ENCODE measurements at places on chromosomes 11 and 22. TPM values are rescaled to one million over a fixed set of nuclear protein-coding genes. Genes with fewer than 3 reads are reported as not detected.

Gene SLC39A13
- 28.5 TPM for total RNA-seq

Gene OR5A1
- not detected for total RNA-seq

Gene SAA4
- 0.27 TPM for total RNA-seq

Gene RPLP2
- 99.4 TPM for total RNA-seq

Gene SAMM50
- 54.3 TPM for total RNA-seq

Gene MIOX
- total RNA-seq: not detected

Gene RBMXL2
- total RNA-seq: not detected

Gene PTDSS2
- total RNA-seq: 51.6 TPM

Gene TRIM5
- total RNA-seq: 38.5 TPM

- DNase-seq: peak; percentile 39
Measured at GRCh38 chr22:28254396-28254795, 335.3 kb upstream of the PITPNB start.

DNA sequence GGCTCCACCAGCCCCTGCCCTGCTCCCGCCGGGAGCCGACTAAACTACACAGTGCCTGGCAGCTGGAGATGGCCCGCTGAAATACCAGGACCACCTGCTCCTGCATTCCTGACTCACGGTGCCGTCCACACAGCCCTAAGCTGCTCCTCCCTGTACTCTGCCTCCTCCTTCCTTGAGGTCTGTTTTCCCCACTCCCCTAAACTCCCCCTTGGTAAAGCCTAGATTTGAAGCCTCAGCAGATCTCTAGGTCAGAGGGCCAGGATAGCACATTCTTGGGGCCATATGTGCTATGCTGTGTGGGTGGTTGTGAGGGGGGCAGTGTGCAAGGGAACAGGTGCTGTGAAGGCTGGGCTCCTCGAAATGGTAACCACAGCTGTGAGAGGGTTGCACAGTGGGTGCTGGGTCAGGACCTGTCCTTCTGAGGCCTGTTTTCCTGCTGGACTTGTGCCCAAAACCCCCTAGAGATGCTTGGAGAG lies 9.7 kb downstream of the LRFN4 start:
- DNase-seq: no peak

DNA sequence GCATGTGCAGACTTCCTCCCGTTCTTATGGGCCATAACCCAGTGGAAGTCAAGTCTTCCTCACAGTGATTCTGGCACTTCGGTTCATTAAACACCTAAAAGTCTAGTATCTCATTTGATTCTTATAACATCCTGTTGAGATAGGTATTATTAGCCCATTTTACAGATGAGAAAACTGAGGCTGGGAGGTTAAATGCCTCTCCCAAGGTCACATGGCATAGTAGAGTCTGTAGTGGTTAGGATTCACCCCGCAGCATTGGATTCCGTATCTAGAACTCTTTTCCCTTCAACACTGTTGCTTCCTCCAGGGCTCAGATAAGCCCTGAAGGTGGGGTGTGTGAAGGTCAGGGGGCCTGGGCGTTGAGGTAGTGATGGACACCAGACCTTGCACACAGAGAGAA lies 3.4 kb downstream of the GPHA2 start:
- DNase-seq: no peak

- DNase-seq: no peak
Measured at GRCh38 chr22:17397756-17398547, 28.7 kb downstream of the CECR2 start.

- DNase-seq: peak; percentile 8
Measured at GRCh38 chr11:109421981-109422869, at the start of gene C11orf87. Gene C11orf87 (plus strand): TSS chr11:109422190. CDS start chr11:109423634, 1,444 bp downstream.

GRCh38 chr22:38870791-38871359 lies 1.1 kb downstream of the CBX6 start:
- no peak for DNase-seq

DNA sequence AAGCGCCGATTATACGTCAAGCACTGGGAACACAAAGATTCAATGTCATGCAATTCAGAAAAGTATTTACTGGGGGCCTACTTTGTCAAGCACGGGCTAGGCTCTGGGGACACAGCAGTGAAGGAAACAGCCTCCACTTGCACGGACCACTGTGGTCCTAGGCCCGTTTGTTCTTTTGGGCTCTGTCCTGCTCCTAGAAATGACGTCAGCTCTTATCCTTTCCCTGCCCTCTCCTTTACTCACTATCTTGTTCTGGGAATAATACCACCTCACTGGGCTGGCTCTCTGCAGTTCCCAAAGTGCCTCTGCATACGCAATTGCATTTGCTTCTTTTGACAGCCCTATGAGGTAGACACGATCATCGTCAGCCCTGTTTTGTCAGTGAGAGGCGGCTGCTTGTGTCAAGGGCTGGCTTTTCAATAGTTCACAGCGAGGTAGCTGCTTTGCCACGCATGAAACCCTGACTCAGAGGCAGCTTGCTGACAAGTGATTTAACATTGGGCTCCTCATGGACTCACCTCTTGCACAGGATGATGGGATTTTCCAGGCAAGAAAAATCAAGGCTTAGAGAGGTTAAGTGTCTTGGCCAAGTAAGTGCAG lies 22.9 kb upstream of the IGSF22 start:
- peak; percentile 49 for DNase-seq

DNA sequence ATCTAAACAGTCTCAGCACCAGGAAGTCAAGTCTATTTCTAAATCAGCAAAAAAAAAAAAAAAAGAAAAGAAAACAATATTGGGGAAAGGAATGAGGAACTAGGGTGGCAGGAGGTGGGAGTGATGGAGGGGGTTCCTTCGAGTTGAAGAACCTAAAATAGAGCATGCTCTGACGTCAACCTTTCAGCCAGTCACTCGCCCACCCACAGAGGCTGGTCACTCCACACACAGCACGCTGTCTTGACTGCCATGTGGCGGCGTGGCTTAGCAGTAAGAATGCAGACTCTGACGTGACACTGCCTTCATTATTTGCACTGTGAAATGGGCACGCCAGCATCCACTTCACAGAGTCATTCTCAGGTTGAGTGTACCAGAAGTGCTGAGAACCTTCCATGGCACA lies 48.3 kb downstream of the LARGE1 start:
- no peak for DNase-seq

DNA sequence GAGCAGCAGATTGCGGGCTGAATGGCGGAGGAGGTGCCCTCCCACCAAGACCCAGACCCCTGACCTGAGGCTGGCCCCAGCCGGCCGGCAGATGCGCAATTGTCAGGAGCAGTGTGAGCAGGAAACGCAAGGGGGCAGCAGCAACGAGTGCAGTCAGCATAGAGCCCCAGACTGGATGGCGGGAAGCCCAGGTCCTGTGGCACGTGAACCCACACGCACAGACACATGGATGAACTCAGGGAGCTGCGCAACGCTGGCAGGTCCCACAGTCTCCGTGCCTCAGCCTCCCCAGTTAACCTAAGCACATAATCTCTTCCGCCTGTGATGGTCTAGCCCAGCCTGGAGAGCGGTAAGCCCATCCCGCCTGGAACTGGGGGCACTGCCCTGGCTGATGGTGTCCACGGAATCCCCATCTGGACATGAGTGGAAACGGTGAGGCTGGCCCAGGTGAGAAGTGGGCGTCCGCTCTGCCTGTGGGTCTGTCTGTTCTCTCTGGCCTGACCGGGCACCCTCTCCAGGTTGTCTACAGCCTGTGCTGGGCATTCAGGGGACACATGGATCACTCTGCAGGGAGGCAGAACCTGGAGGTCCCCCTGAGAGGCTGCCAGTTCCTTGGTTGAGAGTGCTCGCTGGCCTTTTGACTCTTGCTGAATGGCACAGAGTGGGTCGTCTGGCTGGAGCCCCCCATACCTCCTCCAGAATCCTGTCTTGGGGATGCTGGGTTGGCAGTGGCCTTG lies 626 bp upstream of the TBX10 start:
- DNase-seq: peak; percentile 58

DNA sequence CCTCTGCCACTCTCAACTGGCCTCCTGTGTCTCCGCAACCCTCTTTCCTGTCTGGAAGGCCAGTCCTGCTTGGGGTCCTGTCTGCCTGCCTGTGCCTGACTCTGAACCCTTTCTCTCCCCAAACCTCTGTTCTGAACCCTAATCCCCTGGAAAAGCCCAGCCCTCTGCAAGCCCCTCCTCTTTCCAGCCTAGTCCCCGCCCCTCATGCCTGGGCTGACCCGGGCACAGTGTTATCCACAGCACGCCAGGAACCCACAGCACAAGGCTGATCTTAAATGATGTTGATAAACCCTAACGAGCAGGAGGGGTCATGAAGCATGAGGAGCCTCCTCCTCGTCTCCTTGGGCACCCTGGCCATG lies at the start of gene IFITM10:
IFITM10 (minus strand) TSS at position 115 of the 359 bp plus-strand sequence. CDS start 153 bp downstream, outside the sequence.
- DNase-seq: peak; percentile 23

GRCh38 chr11:799641-800316 lies 1.7 kb upstream of the SLC25A22 start:
- no peak for DNase-seq

- peak; percentile 96 for DNase-seq
Measured at GRCh38 chr22:42680648-42681047, 31.5 kb upstream of the CYB5R3 start.

Measured in fibroblast of the aortic adventitia (primary cell).